ENCODE measurements at places on chromosomes 2 and 18. TPM values are rescaled to one million over a fixed set of nuclear protein-coding genes. Genes with fewer than 3 reads are reported as not detected.

Gene PROKR1
- total RNA-seq, result not detected

DNA sequence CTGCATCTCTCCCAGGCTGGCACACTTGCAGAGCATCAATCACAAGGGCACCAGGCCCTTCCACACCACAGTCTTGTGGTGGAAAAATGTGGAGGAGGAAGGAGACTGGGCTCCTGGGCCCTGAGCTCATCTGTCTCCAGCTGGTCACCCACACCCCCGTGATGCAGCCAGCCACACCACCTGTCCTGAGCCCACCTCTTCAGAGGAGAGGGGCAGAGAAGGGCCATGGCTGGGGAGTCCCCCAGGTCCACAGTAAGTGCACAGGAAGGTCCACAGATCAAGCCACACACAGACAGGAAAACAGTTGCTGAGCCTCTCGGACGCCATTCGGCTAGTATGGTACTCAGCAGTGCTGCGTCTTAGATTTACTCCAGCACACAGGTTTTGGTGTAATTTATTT, 203.5 kb upstream of the SALL3 start:
- no peak overlapping the region for H3K27ac ChIP-seq
- no peaks in the 10 kb centered on the region for H3K36me3 ChIP-seq
- DNase-seq, result no peak
- no peak overlapping the region for H3K4me3 ChIP-seq

DNA sequence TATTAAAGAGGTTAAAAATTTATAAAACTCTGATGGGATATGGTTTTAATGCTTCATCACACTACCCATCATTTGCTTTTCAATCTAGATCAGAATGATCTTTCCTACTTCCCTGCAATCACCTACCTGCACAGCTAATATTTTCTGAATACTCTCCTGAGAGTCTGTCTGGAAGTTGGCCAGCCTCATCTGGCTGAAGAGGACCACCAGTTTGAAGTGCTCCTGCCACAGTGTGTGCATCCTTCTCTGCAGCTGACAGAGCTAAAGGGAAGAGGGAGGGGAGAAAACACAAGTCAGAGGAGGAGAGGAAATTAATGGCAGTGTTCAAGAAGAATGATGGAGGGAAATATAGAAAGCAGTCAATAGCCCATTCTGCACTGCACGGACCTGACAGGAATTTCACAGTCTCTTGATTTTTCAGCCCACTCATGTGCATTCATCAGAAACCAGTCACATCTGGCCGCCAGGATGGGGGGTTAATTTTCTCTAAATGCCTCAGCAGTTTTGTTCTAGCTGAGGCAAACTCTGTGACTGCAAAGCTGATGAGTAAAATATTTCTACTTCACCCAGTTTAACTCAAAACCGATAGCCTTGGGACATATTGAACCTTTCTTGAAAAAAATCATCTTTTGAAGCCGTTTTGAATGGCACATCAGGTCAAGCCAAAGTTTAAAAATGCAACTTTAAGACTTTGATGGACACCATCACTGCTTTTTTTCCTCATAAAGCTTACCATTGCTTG, 201.8 kb upstream of the KLHL14 start:
- no peaks in the 10 kb centered on the region for H3K36me3 ChIP-seq
- H3K27me3 ChIP-seq, result no peaks in the 10 kb centered on the region
- H3K27ac ChIP-seq, result no peak overlapping the region
- DNase-seq, result no peak
- H3K4me1 ChIP-seq, result no peaks in the 10 kb centered on the region

DNA sequence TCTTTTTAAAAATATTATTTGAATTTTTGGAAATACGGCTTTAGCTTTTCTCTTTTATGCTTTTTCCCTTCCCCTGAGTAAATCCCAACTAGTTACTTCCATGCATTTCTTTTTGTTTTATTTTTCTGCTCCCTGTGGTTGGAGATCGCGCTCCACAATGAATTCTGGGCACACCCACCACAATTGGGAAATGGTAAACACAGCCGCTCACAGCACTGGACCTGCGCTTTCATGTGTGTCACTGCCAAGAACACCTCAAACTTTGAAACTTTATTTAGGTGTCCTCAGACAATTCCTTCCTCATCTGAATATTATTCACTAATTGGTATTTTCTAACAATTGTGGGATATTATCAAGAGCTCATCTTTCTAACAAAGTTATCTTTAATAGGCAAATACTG, 82.8 kb upstream of the TMEM18 start:
- H3K27me3 ChIP-seq, result no peaks in the 10 kb centered on the region
- H3K4me1 ChIP-seq, result no peaks in the 10 kb centered on the region
- no peak overlapping the region for H3K27ac ChIP-seq
- DNase-seq, result no peak
- no peak overlapping the region for H3K4me3 ChIP-seq

- peaks cover 33% of the 10 kb centered on the region for H3K4me1 ChIP-seq
- H3K27me3 ChIP-seq, result no peaks in the 10 kb centered on the region
- peak; percentile 68 for DNase-seq
- peak overlapping the region; percentile 85 for H3K27ac ChIP-seq
- no peaks in the 10 kb centered on the region for H3K36me3 ChIP-seq
- peak overlapping the region; percentile 78 for H3K4me3 ChIP-seq
Measured at GRCh38 chr2:53786352-53786704, 425 bp downstream of the ASB3 start.

DNA sequence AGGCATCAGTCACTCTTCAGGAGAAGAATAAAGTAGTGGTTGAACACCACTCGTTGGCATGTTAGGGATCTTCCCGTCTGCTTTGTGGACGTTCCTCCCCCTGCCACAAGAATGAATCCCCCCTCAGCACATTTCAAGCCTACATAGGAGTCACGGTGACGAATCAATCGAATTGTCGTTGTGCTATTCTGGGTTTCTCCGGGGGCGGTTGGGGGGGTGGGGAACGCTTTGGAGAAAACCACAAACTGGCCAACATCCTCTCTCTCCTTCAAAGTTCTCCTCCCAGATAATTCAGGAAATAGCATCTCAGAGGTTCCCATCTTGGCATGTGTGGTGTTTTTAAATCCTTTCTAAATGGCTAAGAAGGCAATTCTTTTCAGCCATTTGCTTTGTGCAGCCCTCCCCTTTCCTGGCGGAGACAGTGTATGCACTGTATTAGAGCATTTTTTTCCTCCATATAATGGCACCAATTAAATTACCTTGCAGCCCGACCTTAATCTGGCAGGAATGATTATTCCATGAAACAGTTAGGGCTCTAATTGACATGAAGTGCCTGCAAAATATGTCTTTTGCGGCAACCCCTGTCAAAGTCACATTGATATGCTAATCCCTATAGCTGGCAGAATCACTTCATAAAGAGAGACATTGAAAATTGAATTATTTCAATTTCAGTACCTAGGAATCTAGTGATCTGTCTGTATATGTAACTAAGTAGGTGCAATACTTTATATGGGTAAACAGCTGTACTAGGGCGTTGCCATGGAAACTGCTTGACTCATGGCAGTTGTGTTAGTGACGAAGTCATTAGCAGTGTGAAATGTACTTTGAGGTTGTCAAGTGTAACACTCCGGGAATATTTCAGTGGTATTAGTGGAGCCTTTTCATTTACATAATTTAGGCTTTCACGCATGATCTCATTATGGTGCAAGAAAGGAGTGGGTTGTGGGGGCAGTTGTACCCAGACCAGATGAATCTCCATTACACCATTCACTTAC, 323.4 kb upstream of the SLC14A2 start:
- H3K4me3 ChIP-seq, result no peak overlapping the region
- H3K4me1 ChIP-seq, result no peaks in the 10 kb centered on the region
- DNase-seq, result no peak
- H3K27ac ChIP-seq, result no peak overlapping the region

- no peaks in the 10 kb centered on the region for H3K36me3 ChIP-seq
- DNase-seq, result no peak
- H3K27ac ChIP-seq, result no peak overlapping the region
- H3K4me1 ChIP-seq, result no peaks in the 10 kb centered on the region
- H3K27me3 ChIP-seq, result no peaks in the 10 kb centered on the region
Measured at GRCh38 chr2:164252568-164253287, 368.6 kb downstream of the GRB14 start.

All from psoas muscle (tissue), 8 donors.